IMR-90 (cell line): ENCODE measurements at places on chromosomes 2 and 18.

- H3K27ac ChIP-seq: no peak overlapping the region
- DNase-seq: no peak
- H3K36me3 ChIP-seq: no peaks in the 10 kb centered on the region
- peaks cover 28% of the 10 kb centered on the region for H3K4me1 ChIP-seq
Measured at GRCh38 chr2:37571587-37572136, 99.8 kb downstream of the CDC42EP3 start.

DNA sequence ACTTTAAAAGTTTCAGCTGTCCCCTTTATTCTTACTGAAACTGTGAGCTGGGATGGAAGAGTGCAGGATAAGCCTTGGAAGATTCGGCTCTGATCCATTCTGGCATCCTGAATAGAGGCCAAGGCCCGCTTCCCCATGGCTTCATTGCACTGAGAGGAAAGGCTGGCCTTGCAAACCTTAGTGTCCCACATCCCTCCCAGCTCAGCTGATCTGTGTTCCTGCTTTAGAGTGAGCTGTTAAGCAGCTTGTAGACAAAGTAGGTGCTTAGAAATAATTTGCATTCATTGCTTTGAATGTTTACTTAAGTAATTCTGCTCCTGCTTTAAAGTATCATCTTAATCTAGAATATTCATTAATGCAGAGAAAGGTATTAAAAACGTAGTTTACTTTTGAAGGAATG, 169.6 kb upstream of the BOD1L2 start:
- no peaks in the 10 kb centered on the region for H3K4me1 ChIP-seq
- no peaks in the 10 kb centered on the region for H3K27me3 ChIP-seq
- no peak for DNase-seq

DNA sequence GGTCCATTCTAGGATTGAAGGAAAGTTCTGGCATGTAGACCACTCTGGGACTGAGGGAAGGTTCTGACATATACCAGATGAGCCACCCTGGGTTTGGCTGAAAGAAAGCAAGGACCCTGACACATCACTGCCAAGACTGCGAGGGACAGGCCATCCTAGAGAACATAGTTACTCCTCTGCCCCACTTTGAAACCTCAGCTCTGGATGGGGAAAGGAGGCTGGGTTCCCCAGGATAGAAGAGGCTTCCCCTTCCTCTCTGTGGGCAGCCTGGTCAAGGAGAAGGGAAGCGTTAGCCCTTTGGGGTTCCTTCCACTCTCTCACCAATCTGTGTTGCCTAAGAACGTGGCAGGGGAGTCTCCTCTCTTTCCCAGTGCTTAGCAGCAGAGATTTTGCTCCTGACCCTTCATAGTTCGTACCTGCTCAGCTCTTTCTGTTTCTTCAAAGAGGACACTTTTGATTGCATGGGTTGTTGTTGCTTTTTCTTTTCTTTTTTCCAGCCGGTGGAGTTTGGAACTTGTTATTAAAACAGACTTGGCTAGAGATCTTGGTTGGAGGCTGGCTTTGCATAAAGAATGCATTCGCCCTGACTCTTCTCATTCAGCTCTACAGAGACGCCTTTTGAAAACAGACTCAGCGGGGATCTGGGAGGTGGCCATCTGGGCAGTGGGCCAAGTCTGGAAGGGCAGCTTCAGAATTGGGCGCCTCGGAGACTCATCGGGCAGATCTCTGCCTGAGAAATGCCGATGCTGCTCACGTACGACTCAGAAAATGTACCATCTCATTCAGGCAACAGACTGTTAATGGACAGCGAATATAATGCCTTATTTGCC, 166.1 kb downstream of the CLIP4 start:
- H3K4me1 ChIP-seq: no peaks in the 10 kb centered on the region
- no peak overlapping the region for H3K27ac ChIP-seq
- H3K27me3 ChIP-seq: peaks cover 14% of the 10 kb centered on the region
- H3K4me3 ChIP-seq: no peak overlapping the region
- no peaks in the 10 kb centered on the region for H3K36me3 ChIP-seq
- DNase-seq: peak; percentile 1

GRCh38 chr2:109175350-109175678, 46.3 kb downstream of the SH3RF3 start:
- no peaks in the 10 kb centered on the region for H3K27me3 ChIP-seq
- peaks cover 41% of the 10 kb centered on the region for H3K4me1 ChIP-seq
- no peak overlapping the region for H3K27ac ChIP-seq
- no peak for DNase-seq
- H3K36me3 ChIP-seq: no peaks in the 10 kb centered on the region

DNA sequence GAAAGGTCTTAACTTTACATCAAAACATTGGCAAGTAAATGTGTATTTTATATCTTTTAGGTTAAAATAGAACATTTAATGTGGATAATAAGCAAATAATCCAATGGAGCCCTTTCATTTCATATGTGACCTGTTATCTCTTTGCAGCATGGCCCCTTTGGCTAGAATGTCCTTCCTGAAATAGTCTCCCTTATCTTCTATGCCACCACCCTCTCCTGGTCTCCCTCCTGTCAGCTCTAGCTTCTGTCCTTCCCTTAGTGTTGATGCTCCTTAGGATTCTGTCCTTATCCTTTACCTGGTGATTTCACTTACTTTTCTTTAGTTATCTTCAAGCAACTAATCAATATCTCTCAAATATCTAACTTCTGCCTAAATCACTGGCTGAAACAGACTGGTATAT, 87.1 kb upstream of the TFCP2L1 start:
- H3K4me3 ChIP-seq: no peak overlapping the region
- H3K27ac ChIP-seq: no peak overlapping the region
- H3K36me3 ChIP-seq: peaks cover 15% of the 10 kb centered on the region
- no peaks in the 10 kb centered on the region for H3K27me3 ChIP-seq
- DNase-seq: no peak

DNA sequence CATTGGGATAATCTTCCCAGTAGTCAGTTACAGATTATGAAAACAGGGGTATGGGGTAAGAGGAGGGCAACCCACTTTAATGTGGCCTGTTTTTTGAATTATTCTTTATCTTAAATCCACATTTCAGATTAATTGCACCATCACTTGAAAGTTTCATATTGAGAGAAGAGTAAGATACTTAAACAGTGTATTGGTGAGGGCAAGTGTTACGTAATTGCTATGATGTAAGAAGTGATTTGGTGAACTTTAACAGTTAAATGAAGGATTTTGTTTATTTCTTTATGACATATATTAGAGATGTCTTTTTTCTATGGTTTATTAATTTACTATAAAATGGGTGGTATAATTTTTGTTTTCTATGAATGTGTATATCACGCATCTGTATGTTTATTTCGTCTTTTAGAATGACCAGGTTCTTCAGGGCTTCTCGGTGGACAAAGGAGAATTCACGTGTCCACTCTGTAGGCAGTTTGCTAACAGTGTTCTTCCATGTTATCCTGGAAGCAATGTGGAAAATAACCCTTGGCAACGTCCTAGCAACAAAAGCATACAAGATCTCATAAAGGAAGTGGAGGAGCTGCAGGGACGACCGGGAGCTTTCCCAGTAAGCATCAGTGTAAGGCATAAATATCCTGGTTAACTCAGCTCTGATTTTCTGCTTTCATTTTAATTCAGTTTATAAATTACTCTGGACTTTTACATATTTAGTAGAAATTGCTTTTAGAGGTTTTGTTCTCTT, 171.2 kb upstream of the MYO3B start:
- DNase-seq: peak; percentile 13
- H3K27ac ChIP-seq: no peak overlapping the region
- H3K4me1 ChIP-seq: no peaks in the 10 kb centered on the region

DNA sequence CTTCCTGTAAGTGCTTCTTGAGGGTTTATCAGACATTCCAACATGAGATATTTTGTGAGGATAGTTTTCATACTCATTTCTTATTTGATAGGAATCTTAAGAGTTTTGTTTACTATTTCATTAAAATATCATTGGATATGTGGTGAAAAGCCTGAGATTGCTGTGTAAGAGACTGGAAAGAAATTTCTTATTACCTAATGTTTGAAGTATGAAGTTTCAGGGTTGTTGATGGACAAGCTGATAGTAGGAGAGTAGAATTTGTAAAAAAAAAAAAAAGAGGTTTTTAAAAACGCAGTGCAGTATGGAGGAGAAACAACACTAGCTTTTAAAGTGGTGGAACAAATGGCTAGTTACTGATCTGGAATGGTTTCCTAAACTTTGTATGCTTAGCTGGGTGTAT, 7.7 kb downstream of the EPB41L5 start:
- H3K36me3 ChIP-seq: no peaks in the 10 kb centered on the region
- H3K4me3 ChIP-seq: no peak overlapping the region
- no peaks in the 10 kb centered on the region for H3K4me1 ChIP-seq
- no peaks in the 10 kb centered on the region for H3K27me3 ChIP-seq
- no peak for DNase-seq

- no peak overlapping the region for H3K27ac ChIP-seq
- H3K27me3 ChIP-seq: no peaks in the 10 kb centered on the region
- no peaks in the 10 kb centered on the region for H3K36me3 ChIP-seq
- DNase-seq: no peak
Measured at GRCh38 chr2:39571111-39571731, 94.5 kb upstream of the TMEM178A start.

- peak; percentile 82 for DNase-seq
- H3K27ac ChIP-seq: peak overlapping the region; percentile 91
- peak overlapping the region; percentile 46 for H3K4me3 ChIP-seq
Measured at GRCh38 chr2:206084439-206084869, 1.5 kb downstream of the INO80D start.

GRCh38 chr18:10003866-10004265, 90.0 kb downstream of the VAPA start:
- peaks cover 2% of the 10 kb centered on the region; the same call in 1 of the 2 replicates for H3K4me1 ChIP-seq
- no peak overlapping the region for H3K27ac ChIP-seq
- H3K4me3 ChIP-seq: no peak overlapping the region
- no peaks in the 10 kb centered on the region for H3K36me3 ChIP-seq

DNA sequence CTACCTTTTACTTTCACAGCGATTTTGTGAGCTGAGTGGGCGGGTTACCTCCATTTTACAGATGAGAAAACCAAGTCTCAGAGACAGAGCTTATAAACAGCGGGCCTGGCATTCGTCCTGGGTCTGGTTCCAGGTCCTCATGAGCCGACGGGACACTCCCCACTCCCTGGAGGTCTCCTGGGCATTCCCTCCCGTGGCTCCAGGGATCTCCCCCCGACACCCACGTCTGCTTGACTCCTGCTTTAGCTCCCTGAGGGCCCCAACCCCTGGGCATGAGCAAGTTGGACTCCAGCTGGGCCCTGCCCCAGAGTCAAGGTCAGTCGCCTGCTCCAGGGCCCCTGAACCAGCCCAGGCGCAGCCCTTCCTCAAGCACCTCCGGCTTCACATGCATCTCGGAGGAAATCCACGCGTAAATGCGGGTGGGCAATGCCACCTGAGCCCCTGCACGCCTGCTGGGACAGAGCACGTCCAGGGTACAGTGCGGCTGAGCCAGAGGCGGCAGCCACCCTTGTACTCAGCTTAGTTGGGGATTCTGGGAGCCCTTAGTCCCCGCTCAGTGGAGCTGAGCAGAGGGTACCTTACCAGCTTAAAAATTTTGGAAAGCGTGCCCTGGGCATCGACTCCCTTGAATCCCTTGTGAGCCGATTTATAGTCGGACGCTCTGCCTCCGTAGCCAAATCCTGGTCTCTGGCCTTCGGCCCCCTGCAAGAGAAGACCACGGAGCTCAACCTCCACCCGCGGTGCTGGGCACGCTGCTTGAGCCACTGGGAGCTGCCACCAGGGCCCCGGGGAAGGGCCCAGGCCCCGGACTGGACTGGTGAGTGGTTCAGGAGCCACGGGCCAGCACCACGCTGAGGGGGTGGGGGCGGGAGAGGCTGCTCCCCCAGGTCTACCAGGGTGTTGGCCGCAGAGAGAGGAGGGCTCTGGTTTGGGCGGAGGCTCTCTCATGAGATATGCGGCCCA, 148.1 kb downstream of the MBP start:
- no peaks in the 10 kb centered on the region; the same call in 1 of the 2 replicates for H3K4me1 ChIP-seq
- H3K36me3 ChIP-seq: no peaks in the 10 kb centered on the region
- no peak for DNase-seq
- no peak overlapping the region for H3K27ac ChIP-seq
- peaks cover 8% of the 10 kb centered on the region for H3K27me3 ChIP-seq
- no peak overlapping the region for H3K4me3 ChIP-seq

- peak; percentile 81 for DNase-seq
- H3K4me3 ChIP-seq: peak within 1 kb of the TSS; percentile 88
- peak within 1 kb of the TSS; percentile 99 for H3K27ac ChIP-seq
Measured at GRCh38 chr2:75560768-75561565, at the start of gene EVA1A. Gene EVA1A, minus strand, starts transcription at chr2:75560939. Its CDS starts 42,799 bp downstream, at chr2:75518140.

GRCh38 chr2:233006648-233007047, 6.4 kb downstream of the NGEF start:
- DNase-seq: no peak
- H3K36me3 ChIP-seq: no peaks in the 10 kb centered on the region
- no peak overlapping the region for H3K4me3 ChIP-seq
- peaks cover 18% of the 10 kb centered on the region for H3K27me3 ChIP-seq
- H3K4me1 ChIP-seq: no peaks in the 10 kb centered on the region

DNA sequence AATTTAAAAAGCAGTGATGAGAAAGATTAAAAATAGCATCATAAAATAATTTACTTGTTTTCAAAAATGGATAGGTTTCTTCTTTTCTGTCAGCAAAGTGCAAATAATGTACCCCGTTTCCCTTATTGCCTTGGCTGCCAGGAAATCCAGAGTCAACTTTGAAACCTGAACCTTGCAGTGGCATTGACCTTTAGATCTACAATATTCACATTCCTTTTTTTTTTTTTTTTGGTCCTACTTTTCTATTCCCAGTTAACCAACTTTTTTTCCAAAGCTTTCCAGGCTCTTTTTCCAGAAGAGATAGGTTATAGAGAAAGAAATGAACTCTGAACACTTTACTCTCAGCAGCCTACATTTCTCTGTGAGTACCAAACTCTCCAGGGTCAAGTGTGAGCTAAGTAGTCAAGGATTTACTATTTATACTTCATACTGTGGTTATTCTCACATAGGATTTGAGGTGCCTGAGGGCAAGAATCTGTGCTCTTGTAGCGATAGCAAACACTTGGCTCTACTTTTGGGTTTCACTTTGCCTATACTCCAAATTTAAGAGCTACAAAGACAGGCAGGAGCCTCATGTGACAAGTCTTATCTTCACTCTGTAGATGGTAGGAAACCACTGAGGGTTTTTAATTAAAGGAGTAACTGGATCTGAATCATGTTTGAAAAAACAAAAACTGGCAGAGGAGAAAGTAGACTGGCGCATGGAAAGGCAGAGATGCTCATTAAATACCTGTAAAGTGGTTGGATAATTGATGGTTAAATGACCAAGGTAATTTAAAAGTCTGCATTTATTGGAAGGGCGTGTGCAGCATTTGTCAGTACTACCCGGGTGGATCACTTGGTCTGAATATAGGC, 63.2 kb upstream of the TMEM17 start:
- peaks cover 5% of the 10 kb centered on the region for H3K4me1 ChIP-seq
- H3K4me3 ChIP-seq: no peak overlapping the region
- no peaks in the 10 kb centered on the region for H3K27me3 ChIP-seq
- peak; percentile 24 for DNase-seq

DNA sequence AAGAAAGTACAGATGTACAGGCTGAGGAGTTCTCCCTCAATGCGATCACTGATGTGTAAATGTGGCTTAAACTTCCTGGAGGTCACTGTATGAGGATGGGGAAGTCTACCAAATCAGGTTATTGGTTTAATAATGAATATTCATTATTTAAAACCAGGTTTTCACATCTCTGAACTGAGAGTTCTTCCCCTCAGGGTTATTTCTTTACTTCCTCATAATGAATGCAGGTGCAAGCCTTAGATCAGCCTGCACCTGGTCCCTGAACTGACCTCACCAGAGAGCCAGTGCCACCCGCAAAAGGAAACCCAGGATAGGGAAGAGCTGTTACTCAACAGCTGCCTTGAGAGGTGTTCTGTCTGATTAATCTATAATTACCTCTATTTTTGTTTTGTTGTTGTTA, 369.0 kb downstream of the EPHA4 start:
- H3K4me3 ChIP-seq: no peak overlapping the region
- no peak overlapping the region for H3K27ac ChIP-seq
- H3K36me3 ChIP-seq: no peaks in the 10 kb centered on the region

GRCh38 chr2:211833582-211834279, 704.9 kb downstream of the ERBB4 start:
- H3K4me3 ChIP-seq: no peak overlapping the region
- no peaks in the 10 kb centered on the region for H3K4me1 ChIP-seq
- no peak overlapping the region for H3K27ac ChIP-seq
- H3K27me3 ChIP-seq: no peaks in the 10 kb centered on the region
- DNase-seq: no peak
- no peaks in the 10 kb centered on the region for H3K36me3 ChIP-seq
